ENCODE measurements at places on chromosomes 3 and 15.

DNA sequence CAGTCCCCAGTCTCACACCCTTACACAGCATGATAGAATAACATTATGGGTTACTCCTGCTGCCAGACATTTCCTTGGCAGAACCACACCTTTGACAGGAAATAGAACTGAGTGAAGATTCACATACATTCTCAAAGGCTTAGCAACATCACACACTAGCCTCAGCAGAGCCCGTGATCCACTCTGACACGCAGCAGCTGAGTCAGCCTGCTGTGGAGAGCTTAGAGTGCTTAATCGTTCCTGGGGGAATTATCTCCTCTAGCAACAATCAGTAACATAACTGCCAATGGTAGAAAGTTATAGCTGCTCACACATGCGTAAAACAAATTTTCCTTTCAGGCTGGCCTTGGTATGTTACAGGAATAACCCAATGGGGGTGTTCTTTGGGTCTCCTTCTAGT is 382.1 kb downstream of the GAP43 start:
- DNase-seq = peak; percentile 32

DNA sequence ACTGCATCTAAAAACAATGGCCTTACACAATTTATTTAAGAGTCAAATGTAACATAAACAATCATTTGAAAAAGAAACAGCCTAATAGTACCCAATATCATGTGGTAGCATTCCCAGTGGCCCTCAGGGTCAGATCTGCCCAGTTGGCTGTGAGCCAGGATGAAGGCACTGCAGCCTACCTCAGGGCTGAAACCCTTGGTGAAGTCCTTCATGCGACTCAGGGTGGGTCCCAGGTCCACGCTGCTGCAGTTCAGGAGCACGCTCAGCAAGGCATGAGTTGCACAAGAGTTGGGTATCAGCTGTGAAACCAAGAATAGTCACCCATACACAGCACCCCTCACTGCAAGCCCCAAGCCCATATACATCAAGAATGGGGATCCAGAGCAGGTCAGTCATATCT is 37.1 kb downstream of the SEMA3G start:
- no peak for DNase-seq

DNA sequence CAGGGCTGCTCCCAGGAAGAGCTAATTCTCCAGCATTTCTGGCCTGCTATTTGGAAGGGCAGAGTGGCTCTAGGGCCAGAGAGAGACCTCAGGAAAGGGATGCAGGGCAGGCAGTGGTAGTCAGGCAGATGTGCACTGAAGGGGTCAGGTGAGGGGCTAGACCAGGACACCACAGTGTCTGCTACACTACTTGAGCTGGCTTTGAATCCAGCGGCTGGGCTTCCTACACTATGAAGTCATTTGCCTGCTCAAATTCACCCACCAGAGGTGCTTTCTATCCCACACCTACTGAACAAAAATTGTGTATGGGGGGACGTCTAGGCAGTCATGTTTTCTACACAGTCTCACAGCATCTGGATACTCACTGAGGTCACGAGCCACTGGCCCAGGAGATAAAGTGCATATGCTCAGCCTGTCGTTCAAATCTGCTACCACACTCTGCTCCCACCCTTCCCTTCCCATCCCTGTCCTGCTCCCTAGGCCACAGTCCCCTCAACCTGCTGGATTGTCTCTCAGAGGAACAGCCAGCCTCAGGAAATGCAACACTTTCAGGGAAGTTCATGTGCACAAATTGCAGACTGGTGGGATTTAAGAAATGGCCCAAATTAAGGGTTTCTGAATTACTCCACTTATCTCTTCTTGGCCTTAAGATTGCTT is 49.9 kb upstream of the SLC6A11 start:
- DNase-seq = no peak

GRCh38 chr3:159995091-159995490 is 6.5 kb downstream of the IL12A start:
- DNase-seq = no peak

DNA sequence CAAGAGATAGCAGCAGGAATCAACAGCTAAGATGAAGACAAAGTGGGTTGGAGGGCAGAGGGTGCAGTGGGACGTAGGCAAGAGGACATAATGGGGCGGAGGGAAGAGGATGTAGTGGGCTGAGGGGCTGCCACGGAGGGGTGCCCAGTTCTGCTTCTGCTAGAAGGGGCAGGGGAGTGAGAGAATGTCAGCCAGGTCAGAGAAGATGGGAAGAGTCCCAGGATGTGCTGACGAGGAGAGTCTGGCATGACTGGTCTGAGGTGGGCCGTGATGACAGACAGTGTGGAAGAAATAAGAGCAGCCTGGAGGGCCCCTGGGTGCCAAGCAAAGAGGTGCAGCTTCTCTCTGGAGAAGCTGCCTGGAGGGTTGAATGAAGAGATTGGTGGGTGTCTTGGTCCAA is 4.0 kb downstream of the SPSB4 start:
- no peak for DNase-seq

DNA sequence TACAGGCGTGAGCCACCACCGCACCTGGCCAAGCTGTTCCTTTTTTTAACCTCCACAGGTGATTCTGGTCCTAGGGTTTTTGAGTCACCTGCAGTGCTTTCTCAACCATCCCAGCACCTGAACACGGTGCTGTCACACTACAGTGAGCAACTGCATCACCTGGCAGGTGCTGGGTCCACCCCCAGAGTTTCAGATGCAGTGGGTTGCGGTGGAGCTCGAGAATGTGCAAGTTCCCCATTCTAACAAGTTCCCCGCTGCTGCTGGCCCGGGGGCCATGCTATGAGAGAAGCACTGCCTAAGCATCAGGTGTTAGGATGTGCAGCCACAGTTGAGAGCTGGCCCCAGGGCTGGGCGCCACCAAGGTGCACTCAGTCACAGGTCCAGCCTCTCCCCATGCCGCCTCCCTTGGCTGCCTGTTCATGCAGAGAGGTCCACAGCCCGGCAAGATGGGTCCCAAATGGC is 18.0 kb downstream of the ISG20 start:
- DNase-seq = no peak

DNA sequence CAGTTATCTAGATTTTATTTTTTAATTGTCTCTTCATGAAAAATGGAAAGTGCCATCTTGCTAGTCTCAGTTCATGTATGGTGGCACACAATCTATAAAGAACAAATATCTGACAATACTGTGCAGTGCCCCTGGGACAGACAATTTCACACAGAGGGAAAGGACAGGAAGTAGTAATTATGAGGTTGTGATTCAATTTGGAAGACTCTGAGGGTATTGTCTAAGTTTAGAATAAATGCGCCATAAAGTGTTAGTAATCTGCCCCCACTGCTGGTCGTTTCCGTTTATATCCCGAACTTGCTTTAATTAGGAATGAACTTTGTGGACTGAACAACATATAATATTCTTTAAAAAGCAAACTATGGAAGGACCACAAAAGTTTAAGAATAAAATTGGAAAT is 196.4 kb upstream of the SLC24A5 start:
- no peak for DNase-seq

- no peak for DNase-seq
These were observed 35.0 kb downstream of the RPL39L start for GRCh38 chr3:187104342-187104741.

DNA sequence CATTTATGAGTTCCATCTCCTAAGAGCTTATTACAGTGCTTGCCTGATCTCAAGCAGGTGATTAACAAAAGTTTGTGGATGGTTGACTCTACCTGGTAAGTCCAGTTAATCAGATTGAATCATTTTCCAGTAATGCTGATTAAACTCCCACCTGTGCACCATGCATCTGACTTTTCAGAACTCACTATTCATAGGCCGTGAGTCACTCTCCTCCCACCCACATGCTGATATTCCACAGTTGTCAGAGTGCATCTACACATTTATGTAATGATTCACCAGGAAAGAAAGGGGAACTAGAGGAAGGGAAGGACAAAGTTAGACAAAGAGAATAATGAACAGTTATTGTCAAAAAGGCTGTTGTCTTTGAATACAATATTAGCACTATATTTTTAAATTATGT is 106.2 kb upstream of the UBE3A start:
- peak; percentile 1 for DNase-seq

DNA sequence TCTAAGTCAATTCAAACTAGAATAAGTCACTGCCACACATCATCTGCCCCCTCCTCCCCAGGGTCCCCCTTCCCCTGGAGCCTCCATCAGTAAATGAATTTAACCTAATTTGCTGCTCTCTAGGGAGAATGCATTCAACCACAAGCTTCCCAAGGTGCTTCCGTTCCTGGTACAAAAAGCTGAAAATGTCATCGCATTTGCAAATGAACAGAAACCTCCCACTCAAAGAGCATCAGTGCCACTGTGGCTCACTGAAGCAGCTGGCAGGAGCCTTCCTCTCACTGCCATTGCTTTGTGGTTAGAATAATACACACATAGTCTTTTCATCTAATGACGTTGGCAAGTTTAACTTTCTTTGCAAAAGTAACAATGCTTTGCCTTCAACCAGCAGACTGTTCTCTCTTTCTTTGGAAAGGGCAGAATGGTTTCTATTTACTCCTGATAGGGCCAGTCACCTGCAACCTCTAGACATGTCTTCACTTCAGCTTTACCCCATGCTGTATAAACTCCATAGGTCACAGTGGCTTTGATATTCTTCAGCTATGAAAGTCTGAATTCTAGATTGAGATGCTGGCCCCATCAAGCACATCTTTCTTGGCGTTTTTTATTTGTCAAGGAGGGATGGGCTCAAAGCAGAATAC is 238.1 kb downstream of the CPNE4 start:
- DNase-seq = no peak

DNA sequence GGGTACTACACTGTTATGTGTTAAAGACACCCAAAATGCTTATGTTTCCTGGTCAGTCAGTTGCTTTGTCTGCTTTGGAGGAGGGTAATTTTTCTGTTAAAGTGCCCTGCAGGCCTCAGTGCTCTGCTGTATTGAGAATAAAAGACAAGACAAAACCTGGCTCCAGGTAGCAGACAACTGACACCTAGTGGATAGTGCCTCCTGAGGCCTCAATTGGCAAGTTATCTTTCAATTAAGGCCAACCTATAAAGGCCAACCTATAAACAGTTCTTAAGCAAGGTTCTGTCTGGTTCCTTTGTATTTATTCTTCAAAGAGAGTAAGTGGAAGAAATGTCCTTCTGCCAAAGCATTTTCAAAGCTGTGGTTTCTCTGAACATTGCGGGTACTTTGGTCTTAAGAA is 773.8 kb downstream of the MECOM start:
- DNase-seq = no peak

- no peak for DNase-seq
These were observed 255.3 kb downstream of the RORA start for GRCh38 chr15:60973637-60974415.

DNA sequence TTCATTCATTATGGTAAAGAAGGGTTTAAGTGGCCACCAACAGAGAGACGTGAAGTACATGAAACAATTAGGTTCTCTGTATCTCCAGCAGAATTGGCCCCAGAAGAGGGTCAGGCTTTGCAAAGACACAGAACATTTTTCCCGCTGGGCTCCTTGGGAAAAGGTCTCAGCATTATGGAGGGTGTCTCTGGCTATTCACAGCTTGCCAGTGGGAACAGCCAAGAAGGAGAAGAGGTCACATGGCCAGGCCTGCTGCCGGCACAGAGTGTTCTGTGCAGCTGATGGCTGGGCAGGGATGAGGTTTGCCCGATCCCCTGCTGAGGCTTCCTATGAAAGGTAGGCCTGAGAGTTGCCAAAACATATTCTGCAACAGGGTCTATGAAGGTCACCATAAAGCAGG is 77.8 kb upstream of the LPP start:
- DNase-seq = no peak

- DNase-seq = peak; percentile 7
These were observed 190.0 kb downstream of the PLCH1 start for GRCh38 chr3:155554777-155555451.

DNA sequence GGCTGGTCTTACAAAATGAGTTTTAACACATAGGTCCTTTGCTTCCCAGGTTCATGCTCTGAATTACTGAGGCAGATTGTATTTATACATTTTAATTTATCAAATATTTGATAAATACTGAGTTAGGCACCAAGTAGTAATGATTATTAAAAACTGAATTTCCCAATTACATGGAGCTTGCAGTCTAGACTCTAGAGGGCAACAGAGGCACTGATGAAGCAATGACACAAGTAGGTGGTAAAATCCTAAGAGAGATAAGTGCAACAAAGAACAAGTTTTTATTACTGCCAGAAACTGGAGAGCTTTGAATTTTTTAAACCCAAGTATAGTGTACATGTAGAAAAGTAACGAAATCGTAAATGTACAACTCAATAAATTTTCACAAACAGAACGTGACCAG is 406.2 kb upstream of the RARB start:
- peak; percentile 11 for DNase-seq

DNA sequence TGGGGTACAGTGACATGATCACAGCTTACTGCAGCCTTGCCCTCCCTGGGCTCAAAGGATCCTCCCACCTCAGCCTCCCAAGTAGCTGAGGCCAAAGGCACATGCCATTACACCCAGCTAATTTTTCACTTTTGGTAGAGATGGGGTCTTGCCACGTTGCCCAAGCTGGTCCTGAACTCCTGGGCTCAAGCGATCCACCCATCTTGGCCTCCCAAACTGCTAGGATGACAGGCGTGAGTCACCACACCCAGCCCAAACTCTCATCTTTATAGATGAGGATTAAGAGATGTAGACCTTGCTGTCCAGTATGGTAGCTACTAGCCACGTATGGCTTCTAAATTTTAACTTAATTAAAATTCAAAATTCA is 4.4 kb upstream of the ABHD5 start:
- DNase-seq = no peak

GRCh38 chr3:46646700-46647099 is 34.4 kb downstream of the FAM240A start:
- no peak for DNase-seq

- peak; percentile 34 for DNase-seq
These were observed 3.6 kb downstream of the KAT2B start for GRCh38 chr3:20043825-20044224.

DNA sequence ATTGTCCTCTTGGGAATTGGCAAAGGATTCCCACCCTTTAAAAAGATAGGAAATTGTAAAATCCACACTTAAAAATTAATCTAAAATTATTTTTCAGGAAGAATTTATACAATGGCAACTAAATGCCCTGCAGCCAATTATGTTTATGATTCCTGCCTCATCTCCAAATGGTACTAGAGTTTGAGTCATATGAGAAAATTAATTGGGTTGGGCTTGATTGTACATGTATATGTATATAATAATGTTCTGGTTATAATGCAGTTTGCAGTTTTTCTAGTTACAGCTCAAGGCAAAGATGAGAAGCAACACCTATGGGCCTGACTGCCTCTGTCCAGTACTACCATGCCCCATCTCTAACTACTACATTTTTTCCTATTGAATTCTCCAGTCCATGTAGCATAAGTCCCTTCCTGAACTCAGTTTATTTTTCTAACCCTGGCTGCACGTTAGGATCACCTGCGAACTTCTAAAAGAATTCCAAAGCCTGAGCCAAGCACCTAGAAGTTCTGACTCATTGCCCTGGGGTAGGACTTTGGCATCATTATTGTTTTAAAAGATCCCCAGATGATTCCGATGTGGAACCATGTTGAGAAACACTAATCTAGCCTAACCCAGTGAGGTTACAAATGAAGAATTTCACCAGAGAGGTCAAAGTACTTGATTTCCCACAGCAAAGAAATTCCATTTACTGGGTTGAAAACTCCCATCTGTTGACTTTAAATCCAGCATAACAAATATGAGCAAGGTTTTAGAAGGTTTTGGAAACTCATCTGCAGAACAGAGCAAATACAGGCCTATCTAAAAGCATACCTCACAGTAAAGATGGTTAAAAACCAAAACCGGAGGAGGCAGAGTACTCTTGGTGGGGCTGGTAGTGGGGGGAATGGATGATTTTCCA is 19.4 kb downstream of the TGFBR2 start:
- DNase-seq = no peak

- peak; percentile 75 for DNase-seq
These were observed 31.7 kb downstream of the BHLHE40 start for GRCh38 chr3:5010706-5011554.

- DNase-seq = no peak
These were observed 183.2 kb downstream of the FNDC3B start for GRCh38 chr3:172222478-172223071.

- peak; percentile 46 for DNase-seq
These were observed 7.4 kb upstream of the SH3BP5 start for GRCh38 chr3:15339786-15340215.

Data from OCI-M1 (cell line).